Stimulated activated CD8-positive, alpha-beta memory T cell treated with anti-CD3 and anti-CD28 coated beads, Interleukin-4, amount 100 ng/mL, for 24 hours (primary cell): ENCODE measurements at places on chromosomes 11 and 22.

DNA sequence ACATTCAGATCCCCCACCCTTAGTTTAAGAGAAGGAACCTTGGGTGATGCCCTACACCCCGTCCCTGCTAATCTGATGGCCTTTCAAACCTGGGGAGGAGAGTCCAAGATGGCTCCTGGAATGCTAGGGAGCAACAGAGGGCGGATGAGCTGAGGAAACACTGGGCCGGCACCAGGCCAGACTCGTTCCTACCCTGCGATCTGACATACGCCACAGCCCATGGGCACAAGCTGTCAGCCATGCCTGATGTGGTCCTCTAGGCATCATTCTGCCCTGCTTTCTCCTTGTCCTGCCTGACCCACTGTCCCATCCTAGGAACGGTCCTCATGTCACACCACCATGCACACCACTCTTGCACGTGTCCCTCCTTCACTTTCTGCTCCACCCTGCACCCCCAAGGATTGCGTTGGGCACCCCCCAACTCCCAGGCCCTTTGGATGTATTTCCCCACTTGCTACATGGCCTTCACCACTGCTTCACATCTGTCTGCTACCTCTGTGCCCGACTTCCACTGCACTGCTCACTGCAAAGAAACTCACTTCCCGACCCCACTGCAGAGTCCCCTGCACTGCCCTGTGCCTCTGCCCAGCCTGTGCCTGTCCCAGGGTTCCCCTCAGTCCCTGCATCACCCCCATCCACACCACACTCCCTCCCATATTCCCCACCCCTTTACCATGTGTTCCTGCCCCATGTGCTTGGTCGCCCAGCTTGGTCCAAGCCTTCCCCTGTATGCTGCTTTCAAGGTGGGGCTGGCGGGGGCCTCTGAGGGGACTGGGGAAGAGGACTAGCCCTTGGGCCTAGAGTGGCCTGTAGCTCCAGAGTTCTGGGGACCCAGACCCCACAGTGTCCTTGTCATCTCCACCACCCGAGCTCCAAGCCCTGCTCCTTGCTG lies 29.2 kb downstream of the USP35 start:
- DNase-seq = no peak

DNA sequence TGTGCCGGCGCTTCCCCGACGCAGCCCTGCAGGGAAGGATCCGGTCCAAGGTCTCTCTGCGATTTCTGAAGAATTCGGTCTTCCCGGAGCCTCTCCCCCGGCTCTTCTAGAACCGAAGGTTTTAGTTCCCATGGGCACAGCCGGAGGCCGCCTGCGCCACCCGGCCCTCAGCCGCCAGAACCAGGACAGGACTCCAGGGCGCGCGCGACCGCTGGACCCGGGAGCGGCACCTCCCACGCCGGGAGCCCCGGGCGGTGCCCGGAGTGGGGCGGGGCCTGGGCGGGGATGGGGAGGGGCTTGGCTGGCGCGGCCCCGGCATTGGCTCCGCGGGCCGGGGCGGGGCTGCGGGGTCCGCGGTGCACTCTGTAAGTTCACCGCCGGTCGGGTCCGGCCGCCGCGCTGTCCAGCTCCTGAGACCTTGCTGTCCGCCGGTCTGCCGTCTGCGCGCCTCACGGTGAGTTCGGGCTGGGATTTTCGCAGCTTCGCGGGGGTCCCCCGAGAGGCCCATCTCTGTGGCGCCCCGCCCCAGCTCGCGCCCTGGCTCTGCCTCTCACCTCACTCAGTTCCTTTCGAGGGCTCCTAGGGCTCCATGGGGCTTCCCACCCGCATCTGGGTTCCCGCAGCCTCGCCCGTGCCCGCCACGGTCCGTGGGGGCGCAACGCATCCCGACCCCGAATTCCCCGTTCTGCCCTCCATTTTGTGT lies at the start of gene CDC42EP2:
Gene CDC42EP2 (plus strand): TSS at position 366 of the 703 bp plus-strand sequence. CDS start 6,033 bp downstream, outside the sequence.
- peak; percentile 66 for DNase-seq

DNA sequence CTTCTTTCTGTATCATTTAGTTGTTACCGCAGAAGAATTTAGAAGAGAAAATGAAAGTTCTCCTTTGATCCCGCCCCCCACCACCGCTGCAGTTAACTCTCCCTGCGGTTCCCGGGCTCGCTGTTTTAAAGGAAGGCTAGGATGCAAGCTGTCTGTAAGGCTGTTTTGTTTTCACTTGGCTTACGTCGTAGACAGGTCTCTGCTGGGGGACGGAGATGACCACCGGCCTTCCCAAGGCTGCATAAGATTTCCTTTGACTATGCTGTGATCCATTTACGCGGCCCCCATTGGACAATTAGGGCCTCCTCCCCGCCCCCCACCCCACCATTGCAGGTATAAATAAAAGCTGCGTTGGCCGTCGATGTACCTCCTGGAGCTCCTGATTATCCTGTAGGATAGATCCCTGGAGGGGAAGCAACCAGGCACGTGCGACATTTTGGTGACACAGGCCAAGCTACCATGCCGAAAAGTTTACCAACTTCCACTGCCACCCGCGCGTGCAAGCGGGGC lies 1.4 kb upstream of the CPT1A start:
- no peak for DNase-seq

- DNase-seq = no peak
Observed at GRCh38 chr11:133692126-133692934, 153.0 kb downstream of the SPATA19 start.

GRCh38 chr11:92362989-92363388 lies 138.4 kb downstream of the FAT3 start:
- no peak for DNase-seq

GRCh38 chr11:78319453-78319955 lies 98.1 kb downstream of the GAB2 start:
- DNase-seq = no peak

GRCh38 chr11:46277313-46277621 lies 195 bp upstream of the CREB3L1 start:
- no peak for DNase-seq

DNA sequence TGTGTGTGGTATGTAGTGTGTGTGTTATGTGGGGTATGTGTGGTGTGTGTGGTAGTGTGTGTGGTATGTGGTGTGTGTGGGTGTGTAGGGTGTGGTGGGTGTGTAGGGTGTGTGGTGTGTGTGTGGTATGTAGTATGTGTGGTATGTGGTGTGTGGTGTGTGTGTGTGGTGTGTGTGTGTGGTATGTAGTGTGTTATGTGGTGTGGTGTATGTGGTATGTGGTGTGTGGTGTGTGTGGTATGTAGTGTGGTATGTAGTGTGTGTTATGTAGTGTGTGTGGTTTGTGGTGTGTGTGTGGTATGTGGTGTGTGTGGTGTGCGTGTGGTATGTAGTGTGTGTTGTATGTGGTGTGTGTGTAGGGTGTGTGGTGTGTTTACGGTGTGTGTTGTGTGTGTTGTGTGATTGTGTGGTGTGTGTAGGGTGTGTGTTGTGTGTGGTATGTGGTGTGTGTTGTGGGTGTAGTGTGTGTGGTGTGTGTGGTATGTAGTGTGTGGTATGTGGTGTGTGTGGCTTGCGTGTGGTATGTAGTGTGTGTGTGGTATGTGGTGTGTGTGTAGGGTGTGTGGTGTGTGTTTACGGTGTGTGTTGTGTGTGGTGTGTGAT lies 4.2 kb upstream of the PPP6R2 start:
- DNase-seq = no peak

- DNase-seq = no peak
Observed at GRCh38 chr11:47961383-47961782, 19.0 kb upstream of the PTPRJ start.

- DNase-seq = no peak
Observed at GRCh38 chr22:23622634-23623033, 9.5 kb downstream of the DRICH1 start.

GRCh38 chr11:78841456-78842060 lies 266.9 kb upstream of the NARS2 start:
- no peak for DNase-seq

GRCh38 chr11:32279672-32280071 lies 155.7 kb downstream of the WT1 start:
- DNase-seq = no peak

GRCh38 chr22:43118024-43118849 lies 7.7 kb downstream of the BIK start:
- no peak for DNase-seq

GRCh38 chr11:34869425-34869824 lies 46.8 kb downstream of the APIP start:
- DNase-seq = no peak

DNA sequence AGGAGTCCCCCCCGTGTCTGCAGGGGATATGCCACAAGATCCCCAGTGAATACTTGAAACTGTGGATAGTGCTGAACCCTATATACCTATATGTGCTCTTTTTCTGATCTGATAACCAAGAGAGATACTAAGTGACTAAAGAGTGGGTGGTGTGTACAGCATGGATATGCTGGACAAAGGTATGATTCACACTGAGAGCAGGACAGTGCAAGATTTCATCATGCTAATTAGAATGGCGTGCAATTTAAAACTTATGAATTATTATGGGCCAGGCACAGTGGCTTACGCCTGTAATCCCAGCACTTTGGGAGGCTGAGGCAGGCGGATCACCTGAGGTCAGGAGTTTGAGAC lies 90.2 kb upstream of the ALKBH3 start:
- DNase-seq = no peak

- no peak for DNase-seq
Observed at GRCh38 chr11:60420015-60420414, 9.4 kb upstream of the MS4A5 start.
